ENCODE measurements at places on chromosomes 11 and 22.

- H3K4me3 ChIP-seq = no peak overlapping the region
- no peaks in the 10 kb centered on the region for H3K27me3 ChIP-seq
- no peaks in the 10 kb centered on the region for H3K36me3 ChIP-seq
- DNase-seq = no peak
Measured at GRCh38 chr11:42972741-42973140, 339.1 kb upstream of the API5 start.

DNA sequence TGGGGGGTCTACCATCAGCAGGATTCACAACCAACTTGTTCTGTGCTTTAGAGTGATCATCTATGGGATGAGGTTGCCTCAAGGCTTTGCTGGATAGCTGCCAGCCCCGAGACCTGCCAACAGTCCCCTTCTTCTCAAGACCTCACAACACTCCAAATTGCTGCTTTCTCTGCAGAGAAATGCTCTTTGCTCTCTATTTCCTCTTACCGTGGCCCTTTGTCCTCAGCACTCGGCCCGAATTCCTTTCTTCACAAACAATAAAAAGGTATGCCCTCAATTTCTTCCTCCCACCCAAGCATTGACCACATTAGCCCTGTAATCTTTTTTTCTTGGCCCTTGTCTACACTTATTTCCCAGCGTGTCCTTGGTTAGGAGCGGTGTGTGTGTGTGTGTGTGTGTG, 147.4 kb upstream of the SNX19 start:
- H3K27me3 ChIP-seq = peaks cover 70% of the 10 kb centered on the region
- H3K36me3 ChIP-seq = no peaks in the 10 kb centered on the region
- no peak for DNase-seq
- no peak overlapping the region for H3K27ac ChIP-seq
- no peaks in the 10 kb centered on the region for H3K4me1 ChIP-seq

- H3K4me1 ChIP-seq = peaks cover 23% of the 10 kb centered on the region
- H3K4me3 ChIP-seq = no peak overlapping the region
- H3K36me3 ChIP-seq = peaks cover 18% of the 10 kb centered on the region
- DNase-seq = no peak
- H3K27me3 ChIP-seq = no peaks in the 10 kb centered on the region
- peak overlapping the region; percentile 95 for H3K27ac ChIP-seq
Measured at GRCh38 chr11:18312663-18313420, 9.1 kb downstream of the HPS5 start.

- peaks cover 3% of the 10 kb centered on the region for H3K4me1 ChIP-seq
- H3K27ac ChIP-seq = peak overlapping the region; percentile 90
- H3K27me3 ChIP-seq = no peaks in the 10 kb centered on the region
Measured at GRCh38 chr11:68354148-68354872, 41.9 kb downstream of the LRP5 start.

- peaks cover 3% of the 10 kb centered on the region for H3K36me3 ChIP-seq
- no peak overlapping the region for H3K27ac ChIP-seq
- peaks cover 9% of the 10 kb centered on the region for H3K27me3 ChIP-seq
- H3K4me3 ChIP-seq = no peak overlapping the region
- H3K4me1 ChIP-seq = no peaks in the 10 kb centered on the region
- no peak for DNase-seq
Measured at GRCh38 chr11:32870676-32871075, 21.9 kb upstream of the QSER1 start.

DNA sequence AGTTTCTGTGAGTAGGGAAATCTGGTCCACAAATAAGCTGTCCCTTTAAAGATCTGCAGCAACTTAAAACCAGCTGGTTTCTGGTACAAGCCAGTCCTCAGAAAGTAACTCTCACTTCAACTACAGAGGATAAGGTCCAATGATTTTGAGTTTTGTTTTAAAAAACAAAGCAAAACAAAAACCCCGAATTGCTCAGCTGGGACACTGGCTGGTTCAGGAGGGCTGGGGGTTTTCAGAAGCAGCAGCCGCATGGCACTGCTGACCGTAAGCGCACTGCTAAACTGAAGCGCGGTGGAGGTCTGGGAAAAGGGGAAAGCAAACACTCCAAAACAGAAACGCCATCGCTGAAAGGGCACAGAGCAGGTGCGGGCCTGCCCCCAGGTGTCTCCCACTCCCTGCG, 59.7 kb downstream of the MICAL3 start:
- peaks cover 38% of the 10 kb centered on the region for H3K4me1 ChIP-seq
- no peaks in the 10 kb centered on the region for H3K27me3 ChIP-seq
- DNase-seq = no peak
- H3K27ac ChIP-seq = peak overlapping the region; percentile 81

DNA sequence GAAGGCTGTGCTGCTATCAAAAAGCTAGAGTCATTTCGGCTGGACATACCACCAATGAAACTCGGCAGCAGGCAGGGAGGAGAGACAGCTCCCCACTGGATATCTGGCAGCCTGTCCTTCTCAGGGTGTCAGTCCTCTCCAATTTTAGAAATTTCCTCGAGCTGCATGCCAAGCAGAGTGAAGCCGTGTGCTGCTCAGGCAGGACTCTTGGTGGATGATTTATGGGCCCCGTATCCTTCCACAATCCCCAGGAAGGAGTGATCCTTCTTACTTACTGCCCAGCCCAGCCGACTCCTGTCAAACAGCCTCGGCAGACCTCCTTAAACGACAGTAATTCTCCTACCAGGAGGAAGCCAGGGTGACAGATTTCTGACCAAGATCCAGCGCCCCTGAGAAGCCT, 410.4 kb downstream of the TENM4 start:
- H3K27me3 ChIP-seq = no peaks in the 10 kb centered on the region
- peak overlapping the region; percentile 47 for H3K27ac ChIP-seq
- peaks cover 57% of the 10 kb centered on the region for H3K4me1 ChIP-seq
- DNase-seq = no peak
- H3K36me3 ChIP-seq = no peaks in the 10 kb centered on the region
- H3K4me3 ChIP-seq = no peak overlapping the region

DNA sequence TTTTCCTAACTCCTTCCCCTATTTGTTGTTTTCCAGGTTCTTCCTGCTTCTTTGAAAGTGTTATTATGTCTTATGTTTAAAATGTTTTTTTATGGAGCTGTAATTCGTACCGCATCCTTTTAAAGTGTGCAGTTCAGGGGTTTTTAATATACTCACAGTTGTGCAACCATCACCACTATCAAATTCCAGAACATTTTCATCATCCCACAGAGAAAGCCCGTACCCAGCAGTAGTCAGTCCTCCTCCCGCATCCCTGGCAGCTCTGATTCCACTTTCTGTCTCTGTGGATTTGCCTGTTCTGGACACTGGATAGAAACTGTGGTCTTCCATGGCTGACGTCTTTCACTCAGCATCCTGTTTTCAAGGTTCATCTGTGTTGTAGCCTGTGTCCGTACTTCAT, 73.7 kb downstream of the JAM3 start:
- H3K27ac ChIP-seq = no peak overlapping the region
- no peak for DNase-seq
- H3K4me3 ChIP-seq = no peak overlapping the region
- H3K4me1 ChIP-seq = no peaks in the 10 kb centered on the region
- no peaks in the 10 kb centered on the region for H3K27me3 ChIP-seq
- H3K36me3 ChIP-seq = peaks cover 51% of the 10 kb centered on the region

DNA sequence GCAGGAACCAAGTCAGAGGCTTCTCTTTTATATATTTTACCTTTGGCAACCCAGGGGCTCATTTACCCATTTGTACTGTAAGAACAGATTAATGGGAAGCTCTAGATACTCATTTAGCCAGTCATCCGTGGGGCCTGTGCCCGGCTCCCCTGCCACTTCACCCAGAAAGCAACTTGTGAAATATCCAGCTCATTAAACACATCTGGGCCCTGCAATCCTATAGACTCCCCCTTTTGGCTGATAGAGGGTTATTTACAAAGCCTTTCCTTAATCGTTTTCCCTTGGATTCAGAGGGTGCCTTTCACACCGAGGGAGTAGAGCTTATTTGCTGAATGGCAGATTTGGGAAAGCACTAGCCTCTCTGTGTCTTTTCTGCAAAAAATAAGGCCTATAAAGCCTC, 118.7 kb upstream of the SORL1-AS1 start:
- DNase-seq = no peak
- H3K4me1 ChIP-seq = peaks cover 2% of the 10 kb centered on the region
- H3K36me3 ChIP-seq = peaks cover 20% of the 10 kb centered on the region
- no peak overlapping the region for H3K4me3 ChIP-seq
- peaks cover 3% of the 10 kb centered on the region for H3K27me3 ChIP-seq

DNA sequence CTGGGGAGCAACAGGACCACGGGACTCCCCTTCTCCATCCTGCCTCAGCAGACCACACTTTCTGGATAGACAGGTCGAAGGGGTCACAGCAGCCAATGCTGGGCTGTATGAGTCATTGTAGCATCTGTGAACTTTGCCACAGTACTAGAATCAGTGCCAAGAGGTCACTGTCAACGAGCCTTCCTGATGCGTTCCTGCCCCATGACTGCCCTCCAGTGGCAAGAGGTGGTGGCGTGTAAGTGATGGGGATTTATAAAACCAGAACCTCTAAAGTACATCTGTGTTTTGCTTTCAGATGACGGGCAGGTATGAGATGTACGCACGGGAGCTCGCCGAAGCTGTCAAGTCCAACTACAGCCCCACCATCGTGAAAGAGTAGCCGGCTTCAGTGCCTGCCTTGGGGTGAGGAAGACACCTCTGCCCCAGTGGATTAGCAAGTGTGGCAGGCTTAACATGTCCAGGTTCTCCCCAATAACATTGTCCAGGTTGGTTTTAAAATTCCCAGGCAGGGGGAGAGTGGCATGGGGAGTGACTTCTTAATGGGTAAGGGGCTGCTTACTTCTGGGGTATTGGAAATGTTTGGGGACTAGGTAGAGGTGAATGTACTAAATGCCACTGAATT, 29.4 kb downstream of the GUCD1 start:
- H3K27me3 ChIP-seq = peaks cover 3% of the 10 kb centered on the region
- DNase-seq = no peak
- H3K4me3 ChIP-seq = no peak overlapping the region
- peaks cover 39% of the 10 kb centered on the region for H3K4me1 ChIP-seq

GRCh38 chr11:2137202-2138067, 1.8 kb downstream of the IGF2 start:
- peak overlapping the region; percentile 73 for H3K4me3 ChIP-seq
- H3K27ac ChIP-seq = peak overlapping the region; percentile 85
- no peaks in the 10 kb centered on the region for H3K36me3 ChIP-seq
- peak; percentile 78 for DNase-seq
- H3K4me1 ChIP-seq = peaks cover 28% of the 10 kb centered on the region

- peaks cover 46% of the 10 kb centered on the region for H3K36me3 ChIP-seq
- no peaks in the 10 kb centered on the region for H3K27me3 ChIP-seq
- H3K27ac ChIP-seq = no peak overlapping the region
- no peak for DNase-seq
- no peak overlapping the region for H3K4me3 ChIP-seq
- peaks cover 5% of the 10 kb centered on the region for H3K4me1 ChIP-seq
Measured at GRCh38 chr11:9512370-9513019, 51.7 kb downstream of the ZNF143 start.

DNA sequence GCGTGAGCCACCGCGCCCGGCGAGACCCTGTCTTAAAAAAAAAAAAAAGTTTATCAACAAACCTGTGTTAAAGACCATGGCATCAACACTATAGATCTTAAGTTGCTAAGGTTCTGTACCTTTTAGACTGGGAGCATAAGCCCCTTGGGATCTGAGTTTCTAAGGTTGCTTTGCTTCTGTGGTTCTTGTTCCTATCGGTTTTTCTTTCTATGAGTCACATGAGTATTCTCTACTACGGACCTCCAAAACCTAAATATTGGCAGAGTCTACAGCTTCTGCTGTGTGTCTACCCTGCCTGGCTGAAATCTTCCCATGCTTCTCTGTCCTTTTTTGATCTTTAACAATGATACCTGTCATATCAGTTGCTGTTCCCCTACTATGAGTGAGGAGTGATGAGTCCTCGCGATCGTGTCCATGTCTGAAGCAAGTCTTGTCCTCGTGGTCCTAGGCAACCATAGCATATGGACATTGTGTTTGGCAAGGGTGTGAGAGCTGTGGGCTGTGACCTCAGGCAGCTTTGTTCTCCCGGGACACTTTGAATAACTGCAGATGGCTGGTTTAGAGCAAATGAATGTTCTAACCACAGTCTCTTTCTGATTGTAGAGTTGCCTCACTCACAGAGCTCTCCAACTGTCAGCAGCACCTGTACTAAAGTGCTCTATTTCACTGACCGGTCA, 9.0 kb upstream of the DLAT start:
- no peaks in the 10 kb centered on the region for H3K4me1 ChIP-seq
- H3K36me3 ChIP-seq = peaks cover 17% of the 10 kb centered on the region
- DNase-seq = no peak
- no peaks in the 10 kb centered on the region for H3K27me3 ChIP-seq
- H3K27ac ChIP-seq = no peak overlapping the region
- H3K4me3 ChIP-seq = no peak overlapping the region

DNA sequence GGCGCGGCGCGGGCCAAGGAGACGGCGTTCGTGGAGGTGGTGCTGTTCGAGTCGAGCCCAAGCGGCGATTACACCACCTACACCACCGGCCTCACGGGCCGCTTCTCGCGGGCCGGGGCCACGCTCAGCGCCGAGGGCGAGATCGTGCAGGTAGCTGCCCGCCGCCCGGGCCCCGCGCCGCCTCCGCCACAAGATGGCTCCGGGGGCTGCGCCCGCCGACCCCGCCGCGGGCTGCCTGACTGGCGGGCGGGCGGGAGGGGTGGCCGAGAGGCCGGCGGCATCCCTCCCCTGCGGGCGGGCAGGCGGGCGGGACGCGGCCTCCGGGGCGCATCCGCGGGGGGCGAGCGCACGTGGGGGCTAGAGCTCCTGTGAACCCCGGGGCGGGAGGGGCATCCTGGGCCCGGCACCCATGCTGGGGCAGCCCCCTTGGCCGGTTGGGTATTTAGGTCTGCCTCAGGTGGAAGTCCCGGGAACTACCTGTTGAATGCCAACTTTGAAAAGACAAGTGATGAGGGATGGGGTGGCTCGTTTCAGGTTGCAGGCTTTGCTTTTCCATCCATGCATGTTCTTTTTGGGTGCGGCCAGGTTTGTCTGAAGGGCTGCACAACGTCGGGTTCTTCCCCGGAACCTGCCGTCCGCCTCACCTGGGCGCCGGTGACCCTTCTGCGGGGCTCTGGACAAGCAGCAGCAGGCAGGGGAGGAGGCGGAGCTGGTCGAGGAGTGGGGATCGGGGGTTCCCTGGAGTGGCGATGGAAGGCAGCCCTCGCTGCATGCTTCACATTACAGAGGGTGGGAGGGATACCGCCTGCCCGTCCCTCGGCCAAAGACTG, 760 bp downstream of the ZNRF3 start:
- no peaks in the 10 kb centered on the region for H3K27me3 ChIP-seq
- H3K36me3 ChIP-seq = no peaks in the 10 kb centered on the region
- H3K27ac ChIP-seq = peak overlapping the region; percentile 88
- peak; percentile 61 for DNase-seq

DNA sequence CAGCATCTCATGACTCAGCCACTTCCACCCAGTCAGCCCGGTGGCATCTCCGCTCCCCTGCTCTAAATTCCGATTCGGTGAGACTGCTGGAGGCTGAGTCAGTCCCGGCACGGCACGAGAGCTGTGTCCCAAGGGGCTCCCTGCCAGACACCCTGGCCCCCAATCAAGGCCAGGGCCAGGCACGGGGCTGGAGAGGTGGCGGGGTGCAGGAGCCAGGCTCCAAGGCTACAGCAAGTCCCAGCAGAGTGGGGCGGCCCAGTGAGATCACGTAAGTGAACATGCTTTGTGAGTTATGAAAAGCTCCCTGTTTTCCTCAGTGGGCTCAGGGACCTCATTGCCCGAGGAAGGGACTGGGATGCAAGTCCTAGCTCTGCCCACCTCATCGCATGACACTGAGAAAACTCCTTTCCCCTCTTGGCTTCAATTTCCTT, 3.0 kb downstream of the C11orf68 start:
- peak overlapping the region; percentile 81 for H3K27ac ChIP-seq
- H3K36me3 ChIP-seq = peaks cover 5% of the 10 kb centered on the region
- H3K4me1 ChIP-seq = peaks cover 37% of the 10 kb centered on the region
- no peak overlapping the region for H3K4me3 ChIP-seq
